AG08395 (cell line): ENCODE measurements at places on chromosomes 5 and 9.
A peak's percentile ranks its signal among the peaks of the same experiment; 100 is the strongest.

- DNase-seq: no peak
Measured at GRCh38 chr5:150613991-150614660, 26.3 kb upstream of the SYNPO start.

DNA sequence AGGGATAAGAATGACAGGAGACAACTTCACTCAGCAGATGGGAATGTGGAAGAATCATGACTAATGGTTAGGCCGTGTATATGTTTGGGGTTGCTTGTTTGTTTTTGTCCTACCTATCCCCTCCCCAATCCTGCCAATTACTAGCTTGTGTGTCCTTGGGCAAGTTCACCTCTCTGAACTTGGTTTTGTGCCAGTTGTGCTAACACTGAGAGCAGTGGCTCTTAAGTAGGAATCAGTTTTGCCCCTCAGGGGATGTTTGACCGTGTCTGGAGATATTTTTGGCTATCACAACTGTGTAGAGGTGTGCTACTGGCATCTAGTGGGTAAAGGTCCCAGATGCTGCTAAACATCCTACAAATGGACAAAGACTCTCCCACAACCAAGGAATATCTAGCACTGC is 287.0 kb downstream of the DMRT2 start:
- DNase-seq: no peak

- DNase-seq: peak; percentile 50
Measured at GRCh38 chr5:159097784-159098602, 1.7 kb downstream of the EBF1 start.

DNA sequence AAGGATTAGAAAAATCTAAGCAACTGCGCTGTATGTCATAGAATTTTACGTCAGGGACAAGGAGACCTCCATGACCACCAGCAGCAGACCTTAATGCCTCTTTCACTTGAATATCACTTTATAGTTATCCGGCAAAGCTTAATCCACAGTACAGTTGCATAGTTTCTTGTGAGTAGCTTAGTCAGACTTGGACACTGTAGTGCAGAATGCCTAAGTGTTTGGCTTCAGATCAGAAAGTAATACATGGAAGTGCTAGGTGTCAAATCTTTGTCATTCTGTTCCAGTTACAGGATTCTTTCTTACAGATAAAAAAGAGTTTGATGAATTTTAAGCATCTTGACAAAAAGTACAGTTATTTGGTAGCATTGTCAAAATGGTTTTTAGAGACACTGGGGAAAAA is 239.9 kb upstream of the PAPPA start:
- DNase-seq: peak; percentile 46

DNA sequence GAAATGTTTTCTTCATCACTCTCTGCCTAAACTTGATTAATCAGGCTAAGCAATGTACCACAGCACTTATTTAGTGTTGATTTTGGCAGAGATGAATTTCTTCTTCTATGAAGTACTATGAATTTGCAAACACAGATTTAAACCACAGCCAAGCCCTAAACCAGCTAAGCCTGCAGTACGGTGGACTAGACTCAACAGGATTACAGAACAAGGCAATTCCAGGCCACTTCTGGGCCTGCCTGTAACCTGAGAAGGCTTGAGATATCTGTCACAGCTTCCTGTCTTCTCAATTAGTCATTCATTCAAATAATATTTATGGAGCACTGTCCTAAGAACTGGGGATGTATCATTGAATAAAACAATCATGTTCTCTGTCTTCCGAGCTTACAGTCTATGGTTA is 32.4 kb upstream of the CAST start:
- peak; percentile 64 for DNase-seq

GRCh38 chr5:129499208-129499852 is 39.2 kb downstream of the ADAMTS19 start:
- DNase-seq: no peak

GRCh38 chr5:66757834-66758371 is 161.7 kb downstream of the MAST4 start:
- DNase-seq: no peak

DNA sequence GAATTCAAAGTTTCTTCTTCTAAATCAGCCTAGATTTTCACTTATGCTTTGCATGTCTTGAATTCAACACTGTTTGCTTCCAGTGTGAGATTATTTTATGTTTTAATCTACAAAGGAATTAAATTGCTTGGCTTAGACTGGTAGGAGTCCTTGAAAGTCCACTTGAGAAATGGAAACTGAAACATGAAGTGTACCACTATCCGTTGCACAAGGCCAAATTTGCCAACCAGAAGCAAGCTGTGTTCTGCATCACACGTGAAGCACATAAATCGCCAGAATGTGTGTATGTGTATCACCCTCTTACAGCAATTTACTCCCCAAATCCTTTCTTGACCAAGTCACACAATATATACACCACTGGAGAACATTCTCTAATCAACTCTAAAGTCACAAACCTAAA is 10.3 kb downstream of the SEMA6A start:
- DNase-seq: no peak

DNA sequence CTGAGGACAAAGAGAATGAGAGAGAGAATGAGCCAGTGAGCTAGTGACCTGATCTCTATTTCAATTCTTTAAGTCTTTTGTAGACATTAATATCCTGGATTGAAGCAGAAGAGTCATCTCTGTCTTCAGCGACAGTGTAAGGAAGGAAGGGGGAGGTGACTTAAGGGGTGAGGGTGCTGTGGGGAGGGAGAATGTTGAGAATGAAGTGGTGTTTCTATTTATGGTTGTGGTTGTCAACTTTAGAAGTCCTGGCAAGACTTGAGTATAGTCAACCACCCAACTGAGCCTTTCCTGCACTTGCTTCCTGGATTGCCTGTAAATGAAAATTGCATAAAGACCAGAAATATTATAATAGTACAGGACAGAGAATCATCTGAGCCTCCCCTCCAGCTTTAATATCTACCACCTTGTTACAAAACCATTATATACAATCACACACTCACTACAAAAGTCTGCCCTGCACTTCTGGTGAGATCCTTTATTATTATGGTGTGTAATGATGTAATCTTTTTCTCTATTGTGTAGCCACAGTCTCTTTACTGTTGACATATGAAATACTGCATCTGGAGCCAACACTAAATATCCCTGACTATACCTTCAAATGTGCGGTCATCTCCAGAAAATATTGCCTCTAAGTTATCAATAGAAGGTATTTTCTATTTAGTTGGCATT is 91.7 kb downstream of the NTRK2 start:
- DNase-seq: no peak

DNA sequence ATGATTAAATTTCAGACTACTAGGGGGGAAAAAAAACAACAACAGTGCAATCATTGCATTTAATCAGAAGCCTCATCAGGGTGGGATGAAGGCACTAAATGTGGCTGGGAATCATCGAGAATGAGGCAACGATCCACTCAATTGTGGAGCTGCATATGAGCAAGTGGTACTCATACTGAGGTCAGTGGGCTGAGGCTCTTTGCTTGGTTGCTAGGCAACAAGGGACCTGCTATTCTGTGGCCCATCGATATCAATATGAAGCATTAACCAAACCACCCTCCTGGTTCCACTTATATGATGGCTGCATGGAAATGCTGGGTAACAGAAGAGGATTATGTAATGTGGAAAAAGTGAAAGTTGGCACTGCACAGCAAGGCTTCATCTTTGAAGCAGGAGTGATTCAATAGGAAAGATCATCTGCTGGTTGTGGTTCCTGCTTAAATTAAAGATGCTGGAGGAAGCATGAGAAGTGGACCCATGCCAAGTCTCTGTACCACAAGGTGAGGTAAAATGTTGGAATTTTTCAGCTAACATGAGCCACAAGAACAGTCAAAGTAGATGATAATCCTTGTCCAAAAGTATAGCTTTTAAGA is 159.8 kb upstream of the HMHB1 start:
- peak; percentile 20 for DNase-seq

- DNase-seq: no peak
Measured at GRCh38 chr9:109506097-109506712, 8.1 kb upstream of the PTPN3 start.

DNA sequence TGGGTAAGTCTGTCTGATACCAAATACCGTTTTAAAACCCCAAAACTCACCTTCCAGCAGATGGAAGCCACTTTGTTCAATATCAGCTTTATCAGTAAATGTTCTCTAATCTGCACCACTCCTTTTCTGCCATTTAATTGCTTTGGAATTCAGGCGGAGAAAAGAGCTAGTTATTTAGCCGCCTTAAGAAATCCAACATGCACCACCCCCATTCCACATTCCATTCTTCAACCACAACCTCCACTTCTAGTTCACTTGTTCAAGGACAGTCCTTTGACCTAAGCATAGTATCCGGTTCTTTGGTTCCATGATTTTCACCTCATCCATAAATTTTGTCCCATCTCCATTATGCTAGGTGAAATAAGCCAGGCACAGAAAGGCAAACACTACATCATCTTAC is 240.1 kb downstream of the DNAH5 start:
- no peak for DNase-seq

DNA sequence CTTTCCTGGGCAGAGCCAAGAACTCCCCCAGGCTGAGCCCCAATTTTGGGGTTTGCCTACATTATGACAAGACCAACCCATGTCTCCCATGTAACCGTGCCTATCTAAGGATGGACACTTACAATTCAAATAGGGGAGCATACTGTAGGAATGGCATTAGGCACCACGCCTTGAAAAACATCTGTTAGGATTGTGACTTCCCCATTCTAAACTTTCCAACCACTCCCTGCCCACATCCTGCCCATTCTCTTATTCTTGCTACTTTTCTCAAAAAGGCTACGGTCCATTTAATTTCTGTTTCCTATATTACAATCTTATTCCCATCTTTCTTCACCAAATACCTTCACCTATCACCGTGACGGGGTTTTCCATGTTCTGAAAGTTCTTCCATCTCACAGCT is 99.2 kb downstream of the LPAR1 start:
- DNase-seq: no peak

- no peak for DNase-seq
Measured at GRCh38 chr5:173920866-173921555, 32.9 kb downstream of the CPEB4 start.

GRCh38 chr5:43227655-43228054 is 35.6 kb downstream of the NIM1K start:
- peak; percentile 62 for DNase-seq

- DNase-seq: peak; percentile 68
Measured at GRCh38 chr5:16713386-16713928, 96.7 kb upstream of the RETREG1 start.

DNA sequence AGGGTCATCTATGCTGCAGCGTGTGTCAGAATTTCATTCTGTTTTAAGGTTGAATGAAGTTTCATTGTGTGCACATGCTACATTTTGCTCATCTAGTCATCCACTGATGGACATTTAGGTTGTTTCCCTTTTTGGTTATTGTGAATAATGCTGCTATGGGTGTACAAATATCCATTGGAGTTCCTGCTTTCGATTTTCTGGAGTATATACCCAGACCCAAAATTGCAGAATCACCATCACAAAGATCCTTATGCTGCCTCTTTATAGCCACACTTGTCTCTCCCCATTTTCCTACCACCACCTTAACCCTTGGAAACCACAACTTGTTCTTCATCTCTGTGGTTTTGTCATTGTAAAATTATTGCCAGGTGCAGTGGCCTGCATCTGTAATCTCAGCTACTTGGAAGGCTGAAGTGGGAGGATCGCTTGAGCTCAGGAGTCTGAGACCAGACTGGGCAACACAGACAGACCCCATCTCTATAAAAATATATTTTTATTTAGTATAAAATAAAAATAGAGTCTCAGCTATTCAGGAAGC is 166.2 kb downstream of the HSD17B3 start:
- no peak for DNase-seq

DNA sequence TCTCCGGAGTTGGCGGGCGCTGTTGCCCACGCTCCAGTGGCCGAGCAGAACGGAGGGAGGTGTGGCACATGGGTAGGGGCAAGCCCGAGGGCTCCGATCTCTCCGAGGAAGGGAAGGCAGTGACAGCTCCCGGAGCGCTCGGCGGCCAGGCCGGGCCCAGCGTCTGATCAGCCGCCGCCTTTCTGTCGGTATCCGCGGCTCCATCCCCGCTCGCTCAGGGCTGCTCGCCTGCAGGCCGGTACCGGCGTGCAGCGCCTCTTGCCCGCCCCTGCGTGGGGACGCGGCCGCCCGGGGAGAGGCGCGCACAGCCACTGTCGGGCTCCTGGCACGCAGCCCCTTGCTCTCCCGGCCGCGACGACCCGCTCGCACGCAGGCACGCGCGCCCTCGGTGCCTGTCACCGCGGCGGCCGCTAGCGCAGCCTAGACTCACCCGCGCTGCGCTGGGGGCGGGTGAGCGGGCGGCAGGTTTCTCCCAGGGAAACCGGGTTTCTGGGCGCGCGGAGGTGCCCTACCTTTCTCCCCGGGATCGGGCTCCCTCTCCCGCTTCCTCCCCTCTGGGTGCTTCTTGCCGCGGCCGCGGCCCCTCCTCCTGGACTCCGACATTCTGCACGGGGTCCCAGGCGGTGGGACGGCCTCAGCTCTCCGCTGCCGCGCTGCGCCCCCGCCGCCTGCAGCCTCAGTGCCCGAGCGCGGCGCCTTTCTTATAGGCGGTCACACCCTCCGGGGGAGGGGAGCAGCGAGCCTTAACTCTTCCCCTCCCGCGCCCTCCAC is 108.4 kb downstream of the PSD2 start:
- peak; percentile 44 for DNase-seq

DNA sequence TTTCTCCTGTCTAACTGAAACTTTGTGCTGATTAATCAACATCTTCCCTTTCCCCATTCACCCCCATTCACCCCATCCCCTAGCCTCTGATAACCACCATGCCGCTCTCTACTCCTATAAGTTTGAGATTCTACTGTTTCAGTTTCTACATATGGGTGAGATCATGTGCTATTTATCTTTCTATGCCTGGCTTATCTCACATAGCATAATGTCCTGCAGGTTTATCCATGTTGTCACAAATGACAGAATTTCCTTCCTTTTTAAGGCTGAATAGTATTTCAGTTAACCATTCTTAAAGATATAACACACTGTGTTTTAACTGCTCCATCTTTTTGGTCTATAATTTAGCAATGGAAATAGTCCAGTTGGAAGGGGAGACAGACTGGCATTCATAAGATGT is 205.1 kb downstream of the SNCAIP start:
- DNase-seq: no peak

DNA sequence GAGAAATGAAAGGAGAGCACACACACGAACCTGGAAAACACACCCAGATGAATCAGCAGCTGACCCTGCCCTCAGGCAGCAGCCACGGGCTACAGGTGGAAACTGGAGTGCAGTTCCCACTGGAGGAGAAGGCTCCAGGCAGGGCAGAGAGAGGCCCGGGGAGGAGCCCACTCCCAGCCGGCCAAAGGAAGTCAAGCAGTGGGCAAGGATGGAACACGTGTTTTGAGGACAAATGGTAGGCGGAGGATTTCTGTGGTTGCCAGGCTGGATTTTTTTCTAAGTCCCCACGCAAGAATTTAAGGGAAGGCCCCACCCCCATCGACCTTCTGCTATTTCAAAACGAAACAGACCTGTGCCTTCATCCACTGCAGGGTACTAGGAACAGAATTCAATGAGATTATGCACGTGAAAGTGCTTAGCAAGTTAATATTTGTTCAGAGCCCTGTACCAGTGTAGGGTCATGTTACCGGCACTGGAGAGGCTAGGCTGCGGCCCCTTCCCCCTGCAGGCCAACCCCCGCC is 6.8 kb downstream of the EPB41L4B start:
- DNase-seq: no peak
